Activated CD8-positive, alpha-beta memory T cell treated with anti-CD3 and anti-CD28 coated beads for 24 hours (primary cell): ENCODE measurements at places on chromosomes 3 and 15.

DNA sequence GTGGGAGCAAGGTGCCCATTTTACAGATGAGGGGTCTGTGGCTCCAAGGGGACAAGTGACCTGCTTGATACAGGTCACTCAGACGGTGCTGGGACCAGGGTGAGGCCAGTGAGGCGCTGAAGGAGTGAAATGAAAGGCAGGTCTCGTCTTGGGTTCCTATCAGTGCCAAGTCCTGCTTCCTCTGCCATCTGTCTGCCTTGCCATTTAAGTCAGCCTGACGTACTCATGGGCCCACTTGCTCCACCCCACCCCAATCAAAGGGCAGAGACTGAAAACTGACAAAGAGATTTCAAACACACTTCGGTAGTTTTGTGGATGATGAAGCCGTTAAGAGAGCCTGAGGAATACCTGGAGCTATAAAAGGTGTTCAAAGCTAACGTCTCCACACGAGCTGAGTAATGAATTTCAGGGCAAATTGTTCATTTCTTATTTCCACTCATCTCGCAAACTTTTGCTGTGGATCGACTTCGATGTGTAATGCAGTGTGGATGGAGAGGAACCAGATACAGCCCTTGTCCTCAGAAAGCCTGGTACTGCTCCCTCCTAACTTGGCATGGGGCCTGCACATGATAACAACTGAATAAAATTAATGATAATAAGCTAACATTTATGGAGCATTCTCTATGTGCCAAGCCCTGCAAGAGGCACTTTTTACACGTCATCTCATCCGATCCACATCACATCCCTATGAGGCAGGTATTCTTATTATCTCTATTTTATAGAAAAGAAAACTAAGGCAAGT, 36.6 kb downstream of the ATP2B2 start:
- DNase-seq: no peak

GRCh38 chr3:139122221-139122581, 77.5 kb upstream of the PRR23C start:
- DNase-seq: no peak

GRCh38 chr3:112530573-112530972, 31.2 kb downstream of the ATG3 start:
- DNase-seq: no peak

- DNase-seq: no peak
Observed at GRCh38 chr3:37338500-37338899, 164.1 kb upstream of the LRRFIP2 start.

DNA sequence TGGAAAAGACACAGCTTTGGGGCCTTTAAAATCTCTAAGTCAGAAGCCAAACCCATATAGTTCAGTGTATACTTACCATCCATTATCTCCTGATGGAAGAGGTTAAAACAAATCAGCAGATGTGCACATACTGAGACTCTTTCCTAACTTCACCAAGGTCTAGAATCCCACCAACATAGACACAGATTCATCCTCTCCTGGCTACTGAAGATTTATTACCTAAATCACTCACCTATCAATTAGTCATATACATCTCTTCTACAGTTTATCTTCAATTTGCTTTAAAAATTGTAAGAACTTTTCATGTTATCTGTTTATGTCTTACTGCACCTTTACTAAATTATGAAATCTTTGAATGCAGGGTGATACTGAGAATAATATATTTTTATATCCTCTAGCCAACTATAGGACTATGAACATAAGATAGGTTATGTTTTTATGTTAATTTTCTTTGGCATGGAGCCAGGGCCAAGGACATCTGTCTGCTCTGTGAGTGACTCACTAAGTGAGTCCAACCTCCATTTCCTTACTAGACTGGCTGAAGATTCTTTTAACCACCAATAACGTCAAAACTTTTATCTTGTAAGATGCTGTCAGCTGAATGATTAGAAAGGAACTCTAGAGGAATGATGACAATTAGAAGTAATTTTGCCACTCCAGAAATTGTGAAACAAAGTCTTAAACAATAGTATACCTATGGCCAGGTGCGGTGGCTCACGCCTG, 397.6 kb downstream of the FOXP1 start:
- DNase-seq: no peak

- DNase-seq: no peak
Observed at GRCh38 chr3:162699291-162699690, 1202.7 kb downstream of the OTOL1 start.

- DNase-seq: no peak
Observed at GRCh38 chr15:94671858-94672532, 440.6 kb downstream of the MCTP2 start.

GRCh38 chr15:24956111-24956838, 1.5 kb downstream of the SNRPN start:
- DNase-seq: peak; percentile 78

- DNase-seq: no peak
Observed at GRCh38 chr3:17749705-17750293, 7.4 kb upstream of the TBC1D5 start.

GRCh38 chr3:40886660-40887425, 312.5 kb upstream of the CTNNB1 start:
- DNase-seq: no peak
